ENCODE measurements at places on chromosomes 4 and X.

DNA sequence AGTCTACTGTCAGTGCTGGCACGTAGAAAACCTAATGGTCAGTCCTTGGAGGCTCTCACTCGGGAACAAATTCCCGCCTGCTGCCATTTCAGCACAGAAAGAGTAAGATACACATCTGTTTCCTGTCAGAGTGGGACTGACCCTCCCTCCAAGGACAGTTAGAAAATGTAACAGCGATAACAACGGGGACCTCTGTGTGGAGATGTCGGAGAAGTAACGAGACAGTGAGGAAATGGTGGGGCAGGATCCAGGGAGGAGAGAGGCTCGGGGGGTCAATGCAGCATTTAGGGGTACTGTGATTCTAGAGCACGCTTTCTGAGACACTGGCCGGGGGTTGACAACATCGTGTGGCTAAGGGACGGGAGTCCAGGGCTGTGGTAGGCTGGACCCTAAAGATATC, 36.0 kb upstream of the SORCS2 start:
- DNase-seq = no peak

GRCh38 chr4:52842792-52843191, 19.3 kb upstream of the RASL11B start:
- no peak for DNase-seq

GRCh38 chr4:16668488-16668887, 230.0 kb downstream of the LDB2 start:
- no peak for DNase-seq

DNA sequence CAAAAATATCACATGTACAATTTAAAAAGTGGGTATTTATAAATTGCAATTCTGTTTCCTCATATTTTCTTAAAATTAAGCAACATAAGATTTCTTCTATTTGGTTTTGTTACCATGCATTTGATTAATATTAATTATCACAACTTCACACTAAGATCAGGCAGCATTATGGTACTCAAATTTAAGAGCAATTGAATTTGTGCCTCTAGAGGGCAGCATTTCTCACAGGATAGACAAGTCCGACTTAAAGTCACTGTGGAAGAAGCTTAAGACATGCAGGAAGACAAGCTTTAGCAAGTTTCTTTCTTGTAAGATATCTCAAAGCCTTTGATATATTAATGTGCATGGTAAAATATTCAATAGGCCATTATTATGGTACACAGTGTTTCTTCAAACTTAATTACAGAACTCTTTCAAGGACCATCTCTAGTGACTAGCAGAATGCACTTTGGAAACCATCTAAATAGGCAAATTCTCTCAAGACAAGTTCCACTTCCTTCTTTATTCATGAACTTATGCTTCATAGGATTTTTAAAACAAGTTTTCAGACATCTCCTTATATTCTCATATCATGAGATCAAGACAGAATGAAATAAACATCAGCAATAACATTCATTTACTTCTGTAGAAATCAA, 35.0 kb downstream of the FBXW7 start:
- DNase-seq = peak; percentile 88

- DNase-seq = no peak
Measured at GRCh38 chrX:33725535-33726210, 406.4 kb downstream of the FAM47A start.

GRCh38 chr4:174120446-174121295, 162.8 kb downstream of the FBXO8 start:
- peak; percentile 3 for DNase-seq

GRCh38 chrX:152926279-152926678, 28.4 kb downstream of the ZNF185 start:
- peak; percentile 43 for DNase-seq

- peak; percentile 84 for DNase-seq
Measured at GRCh38 chrX:149504226-149504914, 736 bp downstream of the IDS start.

DNA sequence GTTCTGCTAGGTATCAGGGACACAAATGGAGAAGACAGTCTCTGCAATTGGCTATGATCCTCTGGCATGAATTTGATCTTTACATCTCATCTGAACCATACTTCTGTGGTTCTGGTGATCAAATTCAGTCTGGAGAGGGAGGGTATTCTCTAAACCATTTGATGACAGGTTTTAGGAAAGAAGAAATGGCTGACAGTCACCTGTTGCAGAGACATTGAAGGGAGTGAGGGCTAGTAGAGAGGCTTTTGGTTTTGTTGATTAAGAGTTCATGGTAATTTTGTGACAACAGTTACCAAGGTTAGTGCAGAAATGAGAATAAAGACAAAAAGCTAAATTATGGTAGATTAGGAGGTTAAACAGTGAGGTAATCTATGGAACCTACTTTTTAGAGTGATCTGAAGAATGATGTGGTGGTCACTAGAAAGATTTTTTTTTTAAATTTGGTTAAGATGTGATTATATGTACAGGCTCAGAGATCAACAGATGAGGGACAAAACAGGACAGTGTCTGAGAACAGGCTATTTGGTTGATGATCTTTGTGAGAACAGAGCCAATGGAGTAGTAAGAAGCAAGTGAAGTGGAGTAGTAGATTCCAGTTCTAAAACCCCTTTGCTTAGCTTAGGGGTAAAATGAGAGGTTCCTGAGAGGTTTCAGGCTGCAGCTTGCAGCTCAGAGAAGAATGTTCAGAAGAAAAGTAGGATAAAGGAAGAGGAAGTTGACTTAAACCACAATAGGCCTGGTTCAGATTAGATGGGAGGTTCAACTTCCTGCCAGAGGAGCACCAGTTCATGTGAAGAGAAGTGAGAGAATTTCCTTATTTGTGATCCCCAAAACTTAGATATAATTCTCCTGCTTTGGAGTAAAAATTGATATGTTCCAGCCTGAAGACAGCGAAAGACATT, 34.7 kb downstream of the VSIG4 start:
- DNase-seq = no peak

DNA sequence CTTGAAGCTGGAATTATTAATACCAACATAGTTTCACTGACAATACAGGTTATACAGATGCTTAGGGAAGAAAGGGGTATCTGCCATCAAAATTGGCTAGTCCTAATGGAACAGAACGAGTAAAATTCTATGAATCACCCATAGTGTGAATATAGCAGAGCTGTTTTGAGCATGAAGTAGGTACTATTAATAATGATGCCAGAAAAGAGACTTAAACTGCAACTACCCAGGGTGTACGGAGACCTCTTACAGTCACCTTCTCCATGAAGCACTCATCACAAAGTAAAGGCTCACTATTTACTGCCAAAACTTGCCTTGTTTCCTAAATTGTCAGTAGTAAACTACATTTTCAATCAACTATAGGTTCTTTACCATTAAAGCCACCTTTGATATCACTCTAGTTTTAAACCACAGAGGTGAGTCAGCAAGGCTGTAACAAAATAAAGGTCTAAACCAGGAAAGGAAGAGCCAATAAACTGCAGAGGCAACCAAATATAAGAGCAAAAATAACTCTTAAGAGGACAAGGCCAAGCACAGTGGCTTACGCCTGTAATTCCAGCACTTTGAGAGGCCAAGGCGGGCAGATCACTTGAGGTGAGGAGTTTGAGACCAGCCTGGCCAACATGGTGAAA, 114.4 kb downstream of the FRYL start:
- peak; percentile 32 for DNase-seq
